ENCODE measurements at places on chromosomes 1 and 21. TPM values are rescaled to one million over a fixed set of nuclear protein-coding genes. Genes with fewer than 3 reads are reported as not detected.

Gene CD244
- total RNA-seq, result not detected

Gene TTC39A
- not detected for total RNA-seq

Gene LIPI
- not detected for total RNA-seq

Gene MYBPH
- not detected for total RNA-seq

Gene IER5
- 27.9 TPM for total RNA-seq

- DNase-seq, result no peak
These were observed 65.6 kb upstream of the EXO1 start for GRCh38 chr1:241782396-241782795.

- DNase-seq, result no peak
These were observed 267.4 kb upstream of the RUNX1 start for GRCh38 chr21:35316456-35316855.

- DNase-seq, result no peak
These were observed 474.7 kb upstream of the DAB1 start for GRCh38 chr1:57898531-57898930.

Gene ADGRL4
- total RNA-seq, result not detected

- no peak for DNase-seq
These were observed 226.2 kb downstream of the AKT3 start for GRCh38 chr1:243623841-243624240.

DNA sequence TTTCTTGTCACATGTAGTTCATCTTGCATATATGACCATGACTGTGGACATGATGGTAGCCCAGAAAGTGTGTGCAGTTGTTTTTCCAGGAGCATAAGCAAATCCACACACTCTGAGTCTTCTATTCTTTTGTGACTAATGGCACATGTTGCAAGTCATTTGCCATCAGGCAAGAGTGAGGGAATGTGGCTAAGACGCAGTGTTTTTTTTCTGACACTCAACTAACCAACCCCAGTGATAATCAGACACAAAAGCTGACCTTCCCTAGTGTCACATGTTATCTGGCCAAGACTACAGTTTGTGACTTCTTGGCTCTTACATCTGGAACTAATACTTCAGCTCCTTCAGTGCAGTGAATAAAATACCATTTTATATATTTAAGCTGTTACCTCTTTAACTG is 108.8 kb downstream of the ITSN1 start:
- DNase-seq, result no peak

Gene TMPRSS2
- not detected for total RNA-seq

Gene CELF3
- total RNA-seq, result not detected

DNA sequence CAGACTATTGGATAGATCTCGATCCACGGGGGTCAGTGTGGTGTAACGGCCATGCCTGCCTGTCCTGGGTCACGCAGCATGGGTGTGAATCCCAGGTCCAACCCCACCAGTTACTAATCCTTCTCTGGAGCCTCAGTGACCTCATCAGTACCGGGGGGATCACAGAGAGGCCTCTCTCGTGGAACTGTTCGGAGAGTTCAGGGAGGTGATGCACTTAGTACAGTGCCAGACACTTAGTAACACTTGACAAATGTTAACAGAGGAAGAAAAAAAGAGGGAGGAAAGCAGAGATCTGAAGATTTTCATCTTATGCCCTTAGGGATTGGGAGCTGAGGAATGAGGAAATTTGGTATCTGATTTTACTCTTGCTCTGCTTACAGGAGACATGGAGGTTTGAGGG is 2.9 kb downstream of the ABCA4 start:
- no peak for DNase-seq

Gene CFHR2
- total RNA-seq, result not detected

GRCh38 chr1:184033711-184034167 is 3.8 kb downstream of the COLGALT2 start:
- no peak for DNase-seq

- DNase-seq, result no peak
These were observed 112.6 kb upstream of the ADAR start for GRCh38 chr1:154720328-154721297.

- no peak for DNase-seq
These were observed 155.8 kb upstream of the KAZN start for GRCh38 chr1:14442669-14443068.

- DNase-seq, result no peak
These were observed 10.5 kb upstream of the PRXL2B start for GRCh38 chr1:2575801-2576663.

Gene AMY1A
- total RNA-seq, result not detected

Gene KHDC4
- total RNA-seq, result 66.1 TPM

Gene ALX3
- total RNA-seq, result not detected

- no peak for DNase-seq
These were observed 242.8 kb downstream of the DISC1 start for GRCh38 chr1:231869364-231869763.

GRCh38 chr1:222106377-222106776 is 364.5 kb upstream of the DUSP10 start:
- DNase-seq, result no peak

GRCh38 chr1:65209005-65209885 is 61.2 kb downstream of the AK4 start:
- DNase-seq, result no peak

- no peak for DNase-seq
These were observed 8.9 kb downstream of the DDOST start for GRCh38 chr1:20652300-20652699.

DNA sequence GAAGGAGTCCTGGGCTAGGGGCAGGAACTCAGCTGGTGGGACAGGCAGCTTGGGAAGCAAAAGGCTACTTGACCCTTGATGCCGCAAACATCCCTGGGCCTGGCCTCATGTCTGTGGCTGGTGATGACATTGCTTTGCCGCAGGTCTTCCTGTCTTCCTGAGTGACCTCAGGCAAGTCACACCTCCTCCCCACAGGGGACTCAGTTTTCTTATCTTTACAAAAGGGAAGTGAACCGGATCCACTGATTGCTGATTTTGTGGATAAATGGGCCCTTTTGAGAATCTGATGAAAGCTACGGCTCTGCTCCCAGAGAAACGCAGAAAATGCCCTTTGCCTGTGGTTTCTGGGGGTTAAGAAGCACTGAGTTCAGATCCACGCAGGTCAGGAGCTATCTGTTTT is 20.7 kb downstream of the PLOD1 start:
- DNase-seq, result no peak

DNA sequence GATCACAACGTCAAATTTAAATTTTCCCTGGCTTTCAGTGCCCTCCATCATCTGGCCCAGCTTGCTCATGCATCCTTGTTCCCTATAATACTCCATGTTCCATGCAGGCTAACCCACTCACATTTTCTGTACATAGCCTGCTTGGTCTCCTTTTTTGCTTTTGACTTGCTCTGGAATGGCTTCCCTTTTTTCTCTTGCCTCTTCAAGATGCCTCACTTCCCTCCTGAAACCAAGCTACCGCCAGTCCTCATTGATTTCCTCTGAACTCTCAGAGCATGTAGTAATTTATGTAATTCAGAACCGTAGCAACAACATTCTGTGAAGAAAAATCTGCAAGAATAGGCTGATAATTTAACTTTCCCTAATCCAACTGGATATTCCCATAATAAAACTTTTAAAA is 10.3 kb downstream of the CAP1 start:
- no peak for DNase-seq

DNA sequence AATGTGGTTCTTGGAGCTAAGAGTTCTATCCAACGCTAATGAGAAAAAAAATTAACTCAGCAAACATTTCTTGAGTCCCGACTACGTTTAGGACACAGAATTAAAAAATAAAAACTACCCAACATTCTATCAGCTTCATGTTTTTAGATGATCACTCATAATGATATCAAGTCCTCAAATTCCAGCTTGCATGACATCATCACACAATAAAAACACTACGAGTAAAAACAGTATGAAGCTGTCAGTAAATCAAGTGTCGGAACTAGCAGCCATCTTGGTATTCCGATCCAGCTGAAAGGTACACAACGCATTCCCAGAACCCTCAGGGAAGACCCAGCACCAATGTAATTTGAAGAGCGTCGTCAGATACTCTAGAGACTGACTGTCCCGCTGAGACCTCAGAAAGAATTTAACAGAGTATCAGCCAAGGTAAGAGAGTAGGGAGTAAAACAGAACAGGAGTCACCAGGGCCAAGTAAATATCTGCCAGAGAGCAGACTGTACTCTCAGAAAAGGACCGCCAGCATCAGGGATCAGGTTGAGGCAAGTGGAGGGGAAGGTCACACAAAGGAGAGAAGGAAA is 57.0 kb downstream of the NRIP1 start:
- DNase-seq, result no peak

Gene LAD1
- not detected for total RNA-seq

GRCh38 chr1:71687376-71687775 is 595.0 kb downstream of the NEGR1 start:
- DNase-seq, result no peak

Gene IGSF21
- total RNA-seq, result not detected

- DNase-seq, result peak; percentile 5
These were observed 1.4 kb downstream of the LDLRAD1 start for GRCh38 chr1:54016343-54017282.

Gene PRAMEF5
- not detected for total RNA-seq

DNA sequence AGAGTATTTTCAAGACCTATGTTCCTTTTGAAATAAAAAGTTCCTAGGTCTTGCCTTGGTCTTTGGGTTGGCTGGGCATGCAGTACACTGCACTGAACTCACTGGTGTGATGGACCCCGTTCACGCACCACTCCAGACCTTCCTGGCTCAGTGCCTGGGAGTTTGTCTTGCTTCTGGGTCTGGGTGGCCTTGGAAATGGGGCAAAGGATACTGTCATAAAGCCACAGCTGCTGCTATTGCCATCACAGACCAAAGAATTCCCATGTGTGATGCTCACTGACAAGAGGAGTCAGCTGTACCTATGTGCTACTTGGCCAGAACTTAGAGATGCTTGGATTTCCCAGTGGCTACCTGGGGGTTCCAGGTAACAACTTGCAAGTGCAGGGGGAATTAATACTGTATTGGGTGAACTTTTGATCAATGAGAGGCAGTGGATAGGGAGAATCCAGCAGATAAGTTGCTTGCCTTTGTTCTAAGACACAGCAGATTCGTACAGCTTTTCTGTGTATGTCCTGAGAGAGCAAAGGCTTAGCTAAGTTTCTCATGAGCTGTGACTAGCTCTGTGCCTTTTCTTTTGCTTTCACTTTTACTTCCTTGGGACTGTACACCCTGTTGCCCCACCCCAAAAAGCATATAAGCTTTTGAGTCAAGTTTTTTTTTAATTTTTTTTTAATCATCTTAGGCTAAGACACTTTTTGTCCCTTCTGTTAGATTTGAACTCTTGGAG is 115.3 kb downstream of the RUNX1 start:
- peak; percentile 43 for DNase-seq

Gene OR2L13
- total RNA-seq, result not detected

GRCh38 chr21:46621457-46622182 is 13.9 kb upstream of the PRMT2 start:
- DNase-seq, result peak; percentile 28

Measured in activated CD4-positive, alpha-beta memory T cell treated with anti-CD3 and anti-CD28 coated beads for 36 hours (primary cell).